ENCODE measurements at places on chromosomes 2 and 18.

- DNase-seq: no peak
Measured at GRCh38 chr18:13810950-13811485, 12.9 kb upstream of the MC5R start.

DNA sequence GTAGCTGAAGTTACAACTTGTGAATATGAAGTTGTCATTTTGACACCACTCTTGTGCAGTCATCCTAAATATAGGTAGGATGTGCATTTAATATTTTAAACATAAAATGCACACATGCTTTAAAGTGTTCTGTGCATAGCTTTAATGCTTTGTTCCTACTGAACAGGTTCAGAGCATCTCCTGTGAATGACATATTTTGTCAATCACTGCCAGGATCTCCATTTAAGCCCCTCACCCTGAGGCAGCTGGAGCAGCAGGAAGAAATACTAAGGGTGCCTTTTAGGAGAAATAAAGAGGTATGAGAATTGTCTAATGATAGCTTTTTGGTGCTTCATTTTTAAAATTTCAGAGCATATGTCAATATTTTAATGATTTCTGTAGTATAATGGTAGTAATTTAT lies 14.7 kb downstream of the ERLEC1 start:
- DNase-seq: no peak

- DNase-seq: no peak
Measured at GRCh38 chr2:9858730-9859068, 15.4 kb downstream of the TAF1B start.

DNA sequence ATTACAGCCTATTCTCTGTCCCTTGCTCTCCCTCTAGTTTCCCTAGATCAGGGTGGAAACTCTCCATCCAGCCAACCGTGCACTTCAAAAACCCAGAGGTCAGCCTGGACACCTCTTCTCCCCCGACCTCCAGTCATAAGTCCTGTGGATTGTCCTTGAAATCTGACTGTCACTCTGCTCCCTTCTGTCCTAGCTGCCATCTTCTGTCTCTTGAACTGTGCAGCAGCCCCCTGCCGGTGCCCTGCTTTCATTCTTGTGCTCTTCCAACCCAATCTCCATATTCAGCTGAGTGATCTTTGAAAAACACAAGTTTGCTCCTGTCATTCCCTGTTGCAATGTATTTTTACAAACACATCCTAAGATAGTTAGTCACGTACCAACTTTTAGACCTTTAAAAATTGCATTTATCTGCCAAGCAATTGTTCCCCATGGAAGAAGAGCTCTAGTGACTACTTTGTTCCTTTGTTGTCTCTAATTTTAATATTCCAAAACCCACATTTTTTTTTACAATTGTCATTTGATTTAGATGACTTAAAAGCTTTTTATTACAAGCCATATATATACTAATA lies 254.3 kb downstream of the CAMKMT start:
- DNase-seq: no peak

DNA sequence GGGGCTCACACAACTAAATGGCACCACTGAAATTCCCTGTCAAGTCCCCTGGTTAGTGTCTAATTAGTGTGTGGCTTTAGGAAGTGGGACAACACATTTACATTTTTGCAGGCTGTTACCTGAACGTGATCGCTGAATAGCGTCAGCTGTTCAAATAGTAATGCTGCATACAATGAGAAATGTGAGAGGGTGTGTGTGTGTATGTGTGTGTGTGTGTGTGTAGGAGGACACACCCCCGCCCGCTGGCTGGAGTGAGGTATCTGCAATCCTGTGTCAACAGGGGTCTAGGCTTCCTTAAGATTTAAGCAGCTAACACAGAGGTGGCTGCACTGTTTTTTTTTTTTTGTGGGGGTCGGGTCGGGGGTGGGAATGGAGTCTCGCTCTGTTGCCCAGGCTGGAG lies 4.8 kb upstream of the LYPD6B start:
- DNase-seq: peak; percentile 65

GRCh38 chr2:10530607-10531239 lies 82.6 kb upstream of the ODC1 start:
- no peak for DNase-seq

DNA sequence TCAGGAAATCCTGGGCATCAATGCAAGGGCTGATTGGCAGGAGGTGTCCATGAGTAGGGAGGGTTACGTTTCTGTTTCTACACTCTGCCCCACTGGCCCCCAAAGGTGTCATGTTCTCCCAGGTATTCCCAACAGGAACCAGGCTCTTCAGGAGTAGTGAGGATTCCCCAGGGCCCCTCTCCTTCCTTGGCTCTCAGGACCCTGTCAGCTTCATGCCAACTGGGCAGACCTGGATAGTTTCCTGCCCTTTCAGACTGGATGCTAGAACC lies 480.6 kb upstream of the HS6ST1 start:
- no peak for DNase-seq

Measured in NCI-H526 treated with DMSO at 0.1 percent for 48 hours (cell line).